HL-60 (cell line): ENCODE measurements at places on chromosomes 2 and 18.

GRCh38 chr2:119282996-119283511 lies 59.4 kb downstream of the STEAP3 start:
- DNase-seq = no peak

- DNase-seq = no peak
Measured at GRCh38 chr18:40866013-40866645, 1088.9 kb upstream of the PIK3C3 start.

GRCh38 chr2:191696001-191696400 lies 18.1 kb downstream of the NABP1 start:
- no peak for DNase-seq

- no peak for DNase-seq
Measured at GRCh38 chr18:52963481-52963880, 623.5 kb downstream of the DCC start.

- no peak for DNase-seq
Measured at GRCh38 chr18:50042611-50043010, 152.3 kb downstream of the MYO5B start.

DNA sequence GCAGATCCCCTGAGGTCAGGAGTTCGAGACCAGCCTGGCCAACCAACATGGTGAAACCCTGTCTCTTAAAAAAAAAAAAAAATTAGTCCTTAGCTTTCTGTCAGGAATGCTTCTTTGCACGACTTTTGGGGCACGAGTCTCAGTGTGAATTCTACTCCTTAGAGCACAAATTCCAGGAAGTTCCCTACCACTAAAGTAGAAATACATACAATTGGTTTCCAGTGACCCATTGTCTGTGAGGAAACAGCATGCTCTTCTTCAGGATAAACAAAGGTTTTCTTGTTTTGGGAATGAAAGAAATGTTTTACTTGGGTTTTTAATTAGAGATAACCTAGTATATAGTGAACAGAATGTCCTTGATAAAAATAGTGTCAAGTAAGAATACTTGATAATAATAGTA lies 23.7 kb downstream of the PSMA8 start:
- no peak for DNase-seq

DNA sequence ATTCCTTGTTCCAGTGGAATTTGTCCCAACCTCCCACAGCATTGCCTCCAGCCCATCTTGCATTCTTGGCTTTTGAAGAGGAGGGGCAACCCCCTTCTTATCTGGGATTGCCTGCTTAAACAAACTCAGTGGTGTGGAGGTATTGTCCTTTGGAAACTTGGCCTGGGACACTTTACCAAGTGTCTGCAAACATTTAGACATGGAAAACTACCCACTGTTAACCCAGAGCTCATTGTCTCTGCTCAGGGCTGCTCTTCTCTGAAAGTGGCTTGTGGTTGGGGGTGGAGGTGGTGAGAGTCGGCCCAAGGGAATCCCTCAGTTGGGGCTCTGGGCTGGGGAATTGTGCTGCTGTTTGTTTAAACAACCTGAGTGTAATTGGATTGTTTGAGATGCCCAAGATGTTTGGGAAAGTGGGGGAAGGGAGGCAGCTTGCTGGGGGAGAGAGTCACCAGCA lies 178.3 kb upstream of the GATA6 start:
- no peak for DNase-seq
